ENCODE measurements at places on chromosomes 3 and 15.

DNA sequence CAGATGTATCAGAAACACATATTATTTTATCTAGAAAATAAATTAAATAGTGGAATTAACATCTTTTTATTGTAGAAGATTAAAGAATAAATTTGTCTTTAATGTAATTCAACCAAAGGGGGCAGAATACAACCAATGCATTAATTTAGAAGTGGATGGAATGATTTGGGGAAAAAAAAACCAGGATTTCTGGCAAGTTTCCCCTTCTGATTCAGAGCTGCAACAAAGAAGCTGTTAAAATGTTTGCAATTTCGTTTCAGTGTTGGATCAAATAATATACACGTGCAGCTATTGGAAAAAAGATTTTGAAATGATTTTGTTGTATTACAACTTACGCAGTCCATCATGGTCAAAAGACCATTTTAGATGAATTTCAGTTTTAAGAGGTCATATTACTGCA is 71.6 kb upstream of the ZNF280D start:
- no peak for DNase-seq

DNA sequence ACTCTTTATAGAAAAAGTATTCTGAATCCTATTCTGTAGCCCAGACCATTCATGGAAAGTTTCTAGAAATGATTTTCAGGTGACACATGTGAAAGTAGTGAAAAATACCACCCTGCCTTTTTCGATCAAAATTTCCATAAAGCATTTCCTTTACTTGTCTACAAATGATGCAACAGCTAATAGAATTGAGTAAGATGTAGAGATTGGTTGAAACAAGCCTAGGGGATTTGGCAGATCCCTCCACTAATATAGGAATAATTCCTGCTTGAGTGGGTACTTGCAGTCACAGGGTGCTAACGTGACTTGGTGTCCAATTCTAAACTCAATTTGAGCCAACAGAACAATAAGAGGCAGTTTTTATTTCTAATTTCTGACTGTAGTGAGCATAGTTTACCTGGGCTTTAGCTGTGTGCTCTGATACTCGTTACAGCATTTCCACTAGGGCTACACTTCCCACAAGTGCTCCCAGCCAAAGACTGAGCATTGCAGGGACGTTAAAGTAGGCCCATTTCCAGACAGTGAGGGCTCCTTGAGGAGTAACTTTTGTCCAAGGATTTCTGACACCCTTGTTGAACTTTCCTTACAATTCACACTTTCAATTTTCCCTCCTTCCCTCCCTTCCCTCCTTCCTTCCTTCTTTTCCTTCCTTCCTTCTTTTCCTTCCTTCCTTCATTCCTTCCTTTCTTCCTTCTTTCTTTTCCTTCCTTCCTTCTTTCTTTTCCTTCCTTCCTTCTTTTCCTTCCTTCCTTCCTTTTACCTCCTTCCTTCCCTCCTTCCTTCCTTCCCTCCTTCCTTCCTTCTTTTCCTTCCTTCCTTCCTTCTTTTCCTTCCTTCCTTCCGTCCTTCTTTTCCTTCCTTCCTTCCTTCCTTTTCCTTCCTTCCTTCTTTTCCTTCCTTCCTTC is 53.9 kb upstream of the TP63 start:
- DNase-seq, result no peak

DNA sequence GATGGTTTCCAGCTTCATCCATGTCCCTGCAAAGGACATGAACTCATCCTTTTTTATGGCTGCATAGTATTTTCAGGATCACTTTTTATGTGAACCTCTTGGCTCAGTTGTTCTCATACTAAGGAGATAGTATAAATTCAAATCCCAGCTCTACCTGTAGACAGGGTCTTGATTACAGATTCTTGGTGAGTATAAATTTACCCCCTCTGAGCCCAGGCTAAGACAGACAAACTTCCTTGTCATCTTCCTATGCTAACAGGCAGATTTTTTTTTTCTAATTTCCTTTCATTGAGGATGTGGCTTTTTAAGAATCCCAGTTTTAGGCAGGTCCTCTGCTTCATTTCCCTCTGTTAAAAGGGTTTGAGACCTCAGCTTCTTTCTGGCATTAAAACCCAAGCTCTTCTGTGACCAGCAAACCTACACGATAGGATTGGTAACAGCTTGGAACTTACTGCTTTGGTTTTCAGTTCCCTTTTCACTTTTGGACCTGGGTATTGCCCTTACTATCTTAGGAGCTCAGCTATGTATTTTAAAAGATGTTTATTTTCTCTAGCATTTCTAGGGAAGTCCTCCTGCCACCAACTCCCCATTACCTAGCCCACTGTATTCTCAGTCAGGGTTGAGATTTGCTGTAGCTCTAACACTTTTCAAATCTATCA is 72.5 kb downstream of the VPS8 start:
- DNase-seq, result no peak

DNA sequence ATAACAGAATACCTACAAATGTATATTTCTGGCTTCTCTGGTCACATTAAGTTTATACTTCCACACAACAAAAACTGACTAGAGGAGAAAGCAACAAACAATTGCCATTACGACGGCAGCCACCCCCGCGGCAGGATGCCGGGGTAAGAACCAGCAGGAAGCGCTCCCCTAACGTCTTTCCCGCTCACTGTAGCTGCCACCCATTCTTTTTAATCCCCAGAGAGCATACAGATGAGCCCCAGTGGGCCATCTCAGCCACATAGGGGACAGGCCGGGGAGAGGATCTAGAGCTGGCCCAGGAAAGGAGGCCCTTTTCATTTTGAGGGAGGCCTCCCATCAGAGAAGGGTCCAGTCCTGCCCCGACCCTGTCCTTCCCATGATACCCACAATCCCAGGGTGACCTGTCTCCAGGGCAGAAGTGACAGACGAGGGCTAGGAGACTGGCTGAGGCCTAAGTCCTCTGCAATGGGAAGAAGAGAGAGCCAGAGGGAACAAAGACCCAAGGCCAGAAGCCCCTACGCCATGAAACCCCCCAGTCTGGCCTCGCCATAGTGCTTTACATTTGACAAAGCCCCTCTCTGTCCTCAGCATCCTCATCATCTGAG is 3.6 kb upstream of the CALML4 start:
- DNase-seq, result no peak

- DNase-seq, result no peak
Observed at GRCh38 chr3:16509721-16510619, 3.5 kb downstream of the RFTN1 start.

- DNase-seq, result no peak
Observed at GRCh38 chr3:154953538-154953937, 126.6 kb upstream of the MME start.

DNA sequence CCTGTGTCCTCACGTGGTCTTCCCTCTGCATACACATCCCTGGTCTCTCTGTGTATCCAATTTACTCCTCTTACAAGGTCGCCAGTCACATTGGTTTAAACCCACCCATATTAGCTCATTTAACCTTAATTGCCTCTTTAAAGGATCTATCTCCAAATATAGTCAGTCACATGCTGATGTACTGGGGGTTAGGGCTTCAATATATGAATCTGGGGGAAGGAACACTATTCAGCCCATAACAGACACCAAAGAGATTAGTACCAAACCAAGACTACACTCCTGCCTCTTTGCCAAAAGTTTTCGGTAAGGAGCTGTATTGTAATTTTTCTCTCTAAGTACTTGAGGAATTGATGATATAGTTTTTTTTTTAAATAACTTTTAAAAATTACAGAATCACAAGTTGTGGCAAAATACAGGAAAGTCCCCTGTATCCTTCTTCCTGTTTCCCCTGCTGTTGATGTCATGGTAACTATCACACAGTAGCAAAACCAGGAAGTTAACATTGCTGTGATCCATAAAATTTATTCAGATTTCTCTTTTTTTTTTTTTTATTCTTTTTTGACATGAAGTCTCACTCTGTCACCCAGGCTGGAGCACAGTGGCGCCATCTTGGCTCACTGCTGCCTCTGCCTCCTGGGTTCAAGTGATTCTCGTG is 67.8 kb downstream of the SLCO3A1 start:
- DNase-seq, result peak; percentile 21

DNA sequence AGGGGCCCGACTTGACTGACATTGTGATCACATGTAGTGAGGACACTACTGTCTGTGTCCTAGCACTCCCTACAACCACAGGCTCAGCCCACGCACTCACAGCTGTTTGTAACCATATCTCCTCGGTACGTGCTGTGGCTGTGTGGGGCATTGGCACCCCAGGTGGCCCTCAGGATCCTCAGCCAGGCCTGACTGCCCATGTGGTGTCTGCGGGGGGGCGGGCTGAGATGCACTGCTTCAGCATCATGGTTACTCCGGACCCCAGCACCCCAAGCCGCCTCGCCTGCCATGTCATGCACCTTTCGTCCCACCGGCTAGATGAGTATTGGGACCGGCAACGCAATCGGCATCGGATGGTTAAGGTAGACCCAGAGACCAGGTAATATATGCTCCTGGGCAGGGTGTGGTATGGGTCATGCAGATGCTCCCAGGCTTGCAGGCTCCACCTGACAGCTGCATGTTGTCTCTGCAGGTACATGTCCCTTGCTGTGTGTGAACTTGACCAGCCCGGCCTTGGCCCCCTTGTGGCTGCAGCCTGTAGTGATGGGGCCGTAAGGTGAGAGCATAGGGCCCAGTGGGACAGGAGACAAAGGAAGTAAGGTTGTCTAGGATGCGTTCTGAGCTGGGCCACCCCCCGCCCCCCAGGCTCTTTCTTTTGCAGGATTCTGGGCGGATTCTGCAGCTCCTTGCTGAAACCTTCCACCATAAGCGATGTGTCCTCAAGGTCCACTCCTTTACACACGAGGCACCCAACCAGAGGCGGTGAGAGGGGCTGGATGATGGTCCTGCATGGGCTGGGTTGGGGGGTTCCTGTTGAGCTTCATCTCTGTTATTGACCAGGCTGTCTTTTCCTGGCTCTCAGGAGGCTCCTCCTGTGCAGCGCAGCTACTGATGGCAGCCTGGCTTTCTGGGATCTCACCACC is 4.4 kb downstream of the DALRD3 start:
- DNase-seq, result peak; percentile 55

DNA sequence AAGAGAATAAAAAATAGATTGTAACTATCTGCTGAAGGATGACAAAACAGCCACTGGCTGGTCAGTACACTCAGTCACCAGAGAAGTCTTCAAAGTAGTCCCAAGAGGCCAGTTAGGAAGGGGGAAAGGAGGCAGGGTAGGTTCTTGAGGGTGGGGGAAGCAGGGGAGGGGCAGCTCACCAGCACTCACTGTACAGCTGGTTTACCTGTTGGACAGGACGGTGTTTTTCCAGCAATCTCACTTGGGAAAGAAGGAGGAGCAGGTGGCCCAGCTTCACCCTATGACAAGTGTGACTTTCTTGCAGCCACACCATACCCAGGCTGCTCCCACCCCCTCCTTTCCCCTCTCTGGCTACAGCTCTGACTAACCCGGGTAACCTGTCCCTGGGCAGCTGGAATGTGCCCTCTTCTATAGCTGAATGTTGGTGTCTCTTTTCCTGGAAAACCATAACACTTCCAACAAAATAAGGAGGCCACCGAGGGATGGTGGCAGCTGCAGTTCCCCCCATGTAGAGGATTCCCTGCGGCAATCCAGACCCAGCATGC is 203.4 kb upstream of the NSMCE3 start:
- no peak for DNase-seq

DNA sequence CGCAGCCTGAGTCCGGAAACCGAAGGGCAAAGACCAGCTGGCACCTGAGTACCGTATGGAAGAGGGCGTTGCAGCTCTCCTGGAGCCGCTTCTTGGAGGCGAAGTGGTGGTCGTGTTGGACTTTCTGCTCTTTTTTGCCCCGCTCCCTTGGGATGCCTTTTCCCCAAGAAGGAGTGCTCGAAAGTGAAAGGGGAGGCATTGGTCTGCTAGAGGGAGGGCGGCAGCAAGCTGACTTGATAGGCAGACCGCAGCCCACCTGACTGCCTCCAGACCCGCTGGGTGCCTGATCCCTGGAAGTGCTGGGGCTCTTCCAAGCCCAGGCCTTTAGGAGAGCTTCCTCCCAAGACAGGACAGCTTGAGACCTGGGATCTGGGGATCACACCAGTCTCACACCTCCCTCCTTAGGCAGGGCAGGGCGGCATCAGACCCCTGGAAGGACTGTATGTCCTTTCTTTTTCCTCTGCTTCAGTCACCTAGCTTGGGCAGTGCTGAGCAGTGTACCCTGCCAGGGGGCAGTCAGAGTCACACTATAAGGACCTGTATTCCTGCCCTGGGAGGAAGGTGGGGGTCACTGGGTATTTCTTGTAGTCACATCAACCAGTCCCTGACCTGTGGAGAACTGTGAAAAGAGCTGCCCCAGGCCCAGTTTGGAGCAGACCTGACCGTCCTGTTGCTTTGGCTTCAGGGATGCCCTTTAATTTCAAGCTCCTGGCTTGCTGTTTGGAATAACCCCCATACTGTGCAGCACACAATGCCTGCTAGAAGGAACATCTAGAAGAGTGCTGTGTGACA is 2.1 kb downstream of the ACVR2B start:
- DNase-seq, result no peak

DNA sequence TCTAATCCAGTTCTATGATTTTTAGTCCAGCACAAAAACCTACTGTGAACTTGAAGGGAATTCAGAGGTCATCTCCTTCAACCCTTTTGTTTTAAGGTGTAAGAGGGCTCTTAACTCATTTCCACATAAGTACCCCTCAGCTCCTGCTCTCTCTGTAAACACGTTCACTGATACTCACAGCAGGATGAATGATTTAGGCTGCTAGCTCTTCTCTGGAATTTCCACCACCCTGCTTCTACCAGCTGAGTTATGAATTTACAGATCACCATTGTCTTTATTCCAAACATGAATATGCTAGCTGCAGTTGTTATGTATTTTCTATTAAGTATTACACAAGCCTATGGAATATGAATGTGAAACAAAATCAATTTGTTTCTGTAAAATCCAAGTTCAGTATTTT is 101.3 kb upstream of the NANOGP8 start:
- DNase-seq, result no peak

DNA sequence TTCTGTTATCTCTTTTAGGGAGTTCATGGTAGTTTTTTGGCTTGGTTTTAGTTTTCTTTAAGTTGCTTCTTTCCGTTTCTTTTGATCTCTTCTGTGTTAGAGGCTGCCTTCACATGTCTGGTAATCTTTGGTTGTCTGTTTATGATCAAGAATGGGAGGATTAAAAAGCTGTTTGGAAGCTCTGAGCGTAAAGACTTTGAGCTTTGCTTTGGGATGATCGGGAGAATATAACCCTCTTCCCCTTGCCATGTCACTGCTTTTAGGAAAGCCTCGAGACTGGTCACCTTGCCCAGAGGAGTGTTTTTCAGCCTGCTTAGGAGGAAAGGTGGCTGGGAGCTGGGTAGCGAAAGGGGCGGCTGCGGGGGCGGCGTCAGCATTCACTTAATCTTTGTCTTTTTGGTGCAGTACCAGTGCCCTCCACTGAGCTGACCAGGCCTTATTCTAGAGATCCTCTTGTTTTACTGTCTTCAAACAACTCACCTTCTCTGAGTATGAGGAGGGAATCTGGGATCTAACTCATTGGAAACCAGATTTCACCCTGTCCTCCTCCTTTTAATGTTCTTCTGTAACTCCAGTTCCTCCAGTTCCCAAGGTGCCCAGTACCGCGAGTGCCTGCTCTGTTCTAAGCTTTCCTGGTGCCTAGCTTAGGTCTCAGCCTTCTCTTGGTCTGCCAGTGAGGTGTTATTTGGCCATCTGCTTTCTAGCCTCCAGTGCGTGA is 15.5 kb downstream of the TATDN2 start:
- peak; percentile 64 for DNase-seq

DNA sequence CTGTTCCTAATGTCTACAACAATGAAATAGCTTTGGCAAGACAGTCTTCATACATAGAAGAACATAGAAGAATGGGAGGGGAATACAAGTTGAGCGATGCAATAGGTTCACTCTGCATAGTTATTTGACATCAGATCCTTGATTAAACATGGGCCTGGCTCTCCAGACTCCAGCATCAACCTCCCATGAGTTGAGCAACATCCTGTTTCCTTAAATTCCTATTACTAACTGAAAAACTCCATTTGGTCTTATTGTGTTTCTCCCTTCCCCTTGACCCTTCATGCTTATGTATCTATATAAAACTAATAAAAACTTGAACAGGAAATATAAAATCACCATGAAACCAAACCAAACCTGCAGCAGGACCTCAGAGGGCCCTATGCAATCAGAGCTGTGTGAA is 304.5 kb upstream of the SATB1 start:
- DNase-seq, result no peak

Data from CD4-positive, alpha-beta T cell treated with Interleukin-15 for 4 hours (primary cell).